ENCODE measurements at places on chromosomes 12 and 14.

DNA sequence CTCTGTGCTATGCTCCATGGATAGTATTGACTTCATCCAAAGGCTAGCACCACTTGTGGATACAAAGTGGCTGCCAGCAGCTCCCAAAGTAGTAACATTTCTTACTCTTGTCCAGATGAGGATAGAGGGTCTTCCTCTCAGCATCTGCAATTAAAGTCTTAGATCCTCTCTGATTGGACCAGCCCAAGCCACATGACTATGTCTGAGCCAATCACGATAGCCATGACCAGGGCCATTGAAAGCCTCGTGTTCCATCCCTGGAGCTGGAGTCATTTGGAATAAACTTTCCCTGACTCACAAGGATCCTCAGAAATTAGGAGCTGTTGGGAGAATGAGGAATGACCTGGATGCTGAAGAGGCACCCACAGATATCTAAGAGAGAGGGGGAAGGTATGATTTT is 28.5 kb upstream of the SLC24A4 start:
- no peak for DNase-seq

DNA sequence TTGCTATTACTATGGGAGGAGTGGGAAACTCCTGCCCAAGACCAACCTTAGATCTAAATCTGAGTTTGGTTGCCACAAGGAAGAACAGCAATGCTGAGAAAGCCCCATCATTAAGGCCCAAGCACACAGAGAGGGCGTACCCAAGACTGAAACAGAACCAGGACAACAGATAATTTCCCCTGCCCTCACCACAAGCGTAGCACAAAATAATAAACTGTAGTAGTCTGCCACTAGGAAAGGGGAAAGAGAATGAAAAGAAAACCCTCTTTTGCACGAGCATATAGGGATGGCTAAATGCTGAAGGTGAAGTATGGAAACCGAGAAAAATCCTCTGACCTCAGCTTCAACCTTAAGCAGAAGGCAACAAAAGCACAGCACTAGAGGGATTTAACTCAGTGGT is 76.5 kb upstream of the DHRS4 start:
- DNase-seq = no peak

DNA sequence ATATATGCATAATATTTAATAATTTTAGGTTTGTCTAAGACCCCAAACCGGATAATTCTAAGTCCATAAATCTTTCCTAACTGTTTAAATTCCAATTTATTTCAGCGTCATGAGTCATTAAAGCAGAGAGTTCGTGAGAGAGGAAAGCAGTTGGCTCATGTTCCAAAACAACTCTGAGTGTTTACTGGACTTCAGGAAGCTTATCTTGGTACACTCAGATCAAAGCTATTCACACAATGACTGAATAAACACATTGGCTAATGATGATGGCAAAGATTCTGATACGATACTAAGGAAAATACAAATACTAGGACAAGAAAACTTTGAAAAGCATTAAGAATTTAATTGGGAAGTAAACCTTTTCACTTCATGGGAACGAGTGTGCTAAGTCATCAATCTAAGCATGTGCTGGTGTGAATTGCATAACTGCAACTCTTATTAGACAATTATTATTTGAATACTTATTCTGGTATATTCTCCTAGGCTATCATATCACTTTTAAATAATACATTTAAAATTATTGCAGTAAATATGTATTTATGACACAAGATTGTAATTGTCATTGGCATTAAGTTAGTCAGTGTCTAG is 34.8 kb upstream of the CLEC14A start:
- DNase-seq = peak; percentile 93

GRCh38 chr12:44571006-44571550 is 305.0 kb downstream of the NELL2 start:
- DNase-seq = peak; percentile 23

- no peak for DNase-seq
Measured at GRCh38 chr14:82113007-82113406, 579.4 kb upstream of the SEL1L start.

GRCh38 chr12:24109381-24110039 is 160.0 kb upstream of the SOX5 start:
- peak; percentile 35 for DNase-seq

DNA sequence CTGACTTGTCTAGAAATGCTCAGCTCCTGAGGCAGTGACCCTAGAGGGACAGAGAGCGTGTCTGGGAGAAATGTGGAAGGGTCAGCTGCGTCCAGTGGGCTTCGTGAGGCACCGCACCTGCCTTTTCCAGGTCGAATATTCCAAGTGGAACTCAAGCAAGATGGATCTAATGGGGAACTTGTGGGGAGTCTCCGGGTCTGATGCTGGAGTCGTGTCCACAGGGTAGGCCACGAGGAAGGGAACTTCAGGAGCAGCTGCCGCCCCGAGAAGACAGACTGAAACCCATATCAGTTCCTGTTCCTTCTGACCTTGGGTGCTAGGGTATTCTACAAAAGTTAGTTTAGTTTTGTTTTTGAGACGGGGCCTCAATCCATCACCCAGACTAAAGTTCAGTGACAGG is 67.5 kb downstream of the TNFAIP2 start:
- DNase-seq = no peak

- no peak for DNase-seq
Measured at GRCh38 chr14:76957224-76957891, 71.2 kb downstream of the IRF2BPL start.

GRCh38 chr14:103156651-103157378 is 33.6 kb downstream of the TNFAIP2 start:
- DNase-seq = no peak

- DNase-seq = peak; percentile 34
Measured at GRCh38 chr14:71932229-71932981, at the start of gene RGS6. RGS6 (plus strand) TSS chr14:71932429.

DNA sequence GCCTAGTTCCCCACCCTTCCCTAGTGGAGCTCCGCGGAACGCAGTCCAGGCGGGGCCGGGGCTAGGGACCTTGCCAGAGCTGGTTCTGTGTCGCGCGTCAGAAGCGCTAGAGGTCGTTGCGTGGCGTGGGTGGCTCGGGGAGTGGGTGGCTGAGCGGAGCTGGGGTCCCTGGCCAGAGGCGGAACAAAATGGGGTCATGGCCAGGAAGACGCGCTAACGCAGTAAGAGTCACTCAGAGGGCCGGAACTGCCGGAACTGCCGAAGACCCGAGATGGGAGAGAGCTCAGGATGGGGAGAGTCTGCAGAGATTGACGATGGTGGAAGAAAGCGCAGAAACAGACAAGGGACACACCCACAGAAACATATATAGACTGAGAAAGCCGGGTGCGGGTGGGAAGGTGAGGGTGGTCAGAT is 4.8 kb downstream of the DGKA start:
- DNase-seq = no peak

DNA sequence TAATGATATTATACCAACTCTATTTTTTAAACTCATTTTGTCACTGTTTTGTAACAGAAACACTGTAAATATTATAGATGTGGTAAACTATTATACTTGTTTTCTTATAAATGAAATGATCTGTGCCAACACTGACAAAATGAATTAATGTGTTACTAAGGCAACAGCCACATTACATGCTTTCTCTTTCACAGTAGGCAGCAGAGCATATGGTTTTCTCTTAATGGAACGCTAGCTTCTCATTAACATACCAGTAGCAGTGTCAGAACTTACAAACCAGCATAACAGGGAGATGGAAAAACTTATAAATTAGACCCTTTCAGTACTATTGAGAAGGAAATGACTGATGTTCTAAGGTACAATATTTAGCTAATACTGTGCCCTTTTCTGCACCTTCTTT is 398.8 kb downstream of the PRKD1 start:
- DNase-seq = no peak

GRCh38 chr12:87953256-87953860 is 75.8 kb downstream of the C12orf50 start:
- DNase-seq = peak; percentile 62

DNA sequence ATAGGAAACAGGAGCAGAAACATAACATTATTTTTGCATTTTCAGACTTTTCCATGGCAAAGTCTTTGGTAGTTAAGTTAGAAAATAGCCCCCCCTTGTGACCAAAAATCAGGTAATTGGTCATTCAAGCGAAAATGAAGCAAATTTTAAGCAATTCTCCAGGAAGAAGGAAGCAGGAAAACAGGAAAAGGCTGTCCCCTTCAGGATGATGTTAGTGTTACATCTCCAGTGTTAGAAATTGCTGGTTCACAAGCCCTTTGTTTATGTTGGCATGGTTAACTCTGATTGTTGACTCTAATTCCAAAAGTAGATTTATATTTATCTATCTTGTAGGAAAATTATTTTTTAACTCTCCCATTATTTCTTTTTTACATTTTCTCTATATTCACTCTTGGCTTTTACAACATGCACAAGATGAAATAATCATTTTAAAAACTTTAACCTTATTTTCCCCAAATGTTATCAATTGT is 18.8 kb upstream of the GAS2L3 start:
- DNase-seq = peak; percentile 78

DNA sequence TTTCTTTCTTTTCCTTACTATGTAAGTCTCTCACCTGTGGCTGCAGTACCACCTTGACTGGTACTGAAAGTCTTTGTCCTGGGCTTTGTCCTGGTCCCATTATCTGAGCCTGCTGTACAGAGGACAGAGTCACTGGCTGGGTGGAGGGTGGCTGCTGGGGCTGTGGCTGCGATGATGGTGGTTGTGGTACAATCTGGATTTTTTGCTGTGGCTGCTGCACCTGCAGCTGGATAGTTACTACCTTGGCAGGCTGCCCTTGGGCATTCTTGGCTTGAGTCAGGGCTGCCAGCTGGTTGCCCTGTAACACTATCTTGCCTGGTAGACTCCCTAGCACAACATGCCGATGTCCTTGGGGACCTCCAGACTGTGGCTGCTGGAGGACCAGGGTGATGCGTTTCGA is 27.0 kb downstream of the CHD8 start:
- no peak for DNase-seq

DNA sequence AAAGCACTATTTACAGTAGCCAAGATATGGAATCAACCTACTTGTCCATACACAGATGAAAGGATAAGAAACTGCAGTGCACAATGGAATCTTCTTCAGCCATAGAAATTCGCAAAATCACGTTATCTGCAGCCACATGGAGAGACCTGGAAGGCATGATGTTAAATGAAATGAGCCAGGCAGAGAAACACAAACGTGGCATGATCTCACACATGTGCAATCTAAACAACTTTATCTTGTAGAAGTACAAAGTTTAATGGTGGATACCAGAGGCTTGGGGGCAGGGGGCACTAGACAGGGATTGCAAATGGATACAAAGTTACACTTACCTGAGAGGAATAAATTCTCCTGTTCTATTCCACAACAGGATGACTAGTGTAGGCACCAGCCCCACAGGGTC is 24.1 kb downstream of the ASCL4 start:
- no peak for DNase-seq

GRCh38 chr12:105212438-105212837 is 23.5 kb downstream of the APPL2 start:
- peak; percentile 27 for DNase-seq

GRCh38 chr12:9345171-9345570 is 137.0 kb upstream of the PZP start:
- DNase-seq = no peak

- no peak for DNase-seq
Measured at GRCh38 chr12:7441216-7441615, 2.7 kb downstream of the CD163L1 start.

GRCh38 chr12:42143452-42144157 is 1.1 kb downstream of the GXYLT1 start:
- DNase-seq = peak; percentile 33

DNA sequence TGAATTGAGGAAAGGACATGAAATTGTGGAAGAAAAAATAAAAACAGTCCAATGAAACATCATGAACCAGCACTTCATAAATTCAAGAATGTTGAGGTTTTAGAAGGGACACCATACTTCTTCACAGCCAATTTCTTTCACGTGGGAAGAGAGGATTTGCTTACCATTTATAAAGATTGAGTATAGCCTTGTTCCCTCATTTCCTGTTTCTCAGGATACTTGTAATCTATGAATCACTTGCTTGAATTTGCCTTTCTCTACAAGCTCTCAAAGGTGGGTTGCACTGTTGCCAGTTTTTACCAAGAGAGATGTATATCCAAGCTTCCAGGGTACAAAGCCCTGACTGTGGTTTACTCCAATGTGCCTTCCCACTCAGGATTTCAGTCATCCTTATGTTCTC is 116.1 kb downstream of the DUSP6 start:
- DNase-seq = peak; percentile 88

- DNase-seq = no peak
Measured at GRCh38 chr14:92198804-92199203, 77.0 kb downstream of the CPSF2 start.

DNA sequence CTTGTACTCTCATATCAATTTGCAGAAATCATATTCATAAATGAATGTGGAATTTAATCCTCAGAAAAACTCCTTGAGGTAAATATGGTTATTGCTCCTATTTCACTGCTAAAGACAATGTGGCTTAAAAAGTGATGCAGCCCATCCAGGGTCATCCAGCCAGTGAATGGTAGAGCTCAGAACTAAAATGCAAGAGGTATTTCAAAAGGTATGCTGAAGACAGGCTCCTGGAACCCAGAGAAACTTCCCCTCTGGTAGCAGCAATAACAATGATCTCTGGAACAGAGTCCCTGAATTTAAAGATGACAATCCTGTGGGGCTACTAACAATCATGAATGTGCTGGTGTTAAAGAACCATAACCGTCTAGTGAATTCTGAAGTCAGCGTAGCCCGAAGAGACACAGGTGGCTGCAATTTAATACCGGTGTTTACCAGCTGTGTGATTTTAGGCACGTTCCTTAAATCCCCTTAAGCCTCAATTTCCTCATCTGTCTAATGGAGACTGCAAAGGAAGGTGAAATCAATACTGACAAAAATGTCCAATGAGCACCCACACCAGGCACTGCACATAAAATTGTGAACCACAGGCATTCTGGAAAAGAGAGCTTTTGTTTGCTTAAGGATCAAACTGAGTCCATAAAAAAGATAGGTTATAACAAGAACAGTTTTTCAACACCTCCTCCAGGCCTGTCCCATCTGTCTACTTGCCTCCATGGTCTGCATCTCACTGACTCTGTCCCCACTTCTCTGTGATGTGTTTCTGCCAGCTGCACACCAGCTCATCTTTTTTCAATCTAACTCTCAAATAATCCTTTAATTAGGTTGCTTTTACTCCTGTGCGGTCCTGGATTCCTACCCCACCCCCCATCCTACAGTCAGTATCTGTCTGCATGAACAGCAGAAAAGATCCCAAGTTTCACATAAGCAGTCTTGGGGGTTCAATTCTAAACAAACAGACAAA is 10.5 kb downstream of the TM7SF3 start:
- DNase-seq = no peak

DNA sequence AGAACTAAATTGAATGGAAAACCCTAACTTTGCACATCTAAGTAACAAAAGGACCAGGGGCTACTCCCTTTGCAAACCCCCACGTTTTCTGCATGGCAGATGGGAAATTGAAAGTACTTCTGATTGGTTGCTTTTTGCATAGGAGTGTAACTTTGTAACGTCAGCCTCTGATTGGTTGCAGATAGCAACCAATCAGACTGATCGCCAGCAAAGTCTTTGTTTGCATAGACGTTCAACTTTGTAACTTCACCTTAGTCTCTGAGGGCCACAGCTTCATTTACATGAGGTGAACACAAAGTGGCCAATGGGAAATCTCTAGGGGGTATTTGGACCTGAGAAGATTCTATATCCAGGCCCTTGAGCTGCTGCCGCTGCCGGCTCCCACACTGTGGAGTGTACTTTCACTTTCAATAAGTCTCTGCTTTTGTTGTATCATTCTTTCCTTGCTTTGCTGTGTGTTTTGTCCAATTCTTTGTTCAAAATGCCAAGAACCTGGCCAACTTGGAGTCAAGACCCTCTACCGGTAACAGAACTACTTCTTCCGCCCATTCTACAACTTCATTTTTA is 102.5 kb upstream of the PRICKLE1 start:
- no peak for DNase-seq

GRCh38 chr14:99865408-99865807 is 72.2 kb downstream of the EML1 start:
- DNase-seq = no peak

- peak; percentile 33 for DNase-seq
Measured at GRCh38 chr14:91138511-91139359, 24.9 kb downstream of the DGLUCY start.
